ENCODE measurements at places on chromosomes 11 and 22.

- DNase-seq: peak; percentile 70
Measured at GRCh38 chr11:119584193-119585042, 144.6 kb downstream of the NECTIN1 start.

- no peak for DNase-seq
Measured at GRCh38 chr11:59708537-59708936, 5.1 kb downstream of the OR10V1 start.

DNA sequence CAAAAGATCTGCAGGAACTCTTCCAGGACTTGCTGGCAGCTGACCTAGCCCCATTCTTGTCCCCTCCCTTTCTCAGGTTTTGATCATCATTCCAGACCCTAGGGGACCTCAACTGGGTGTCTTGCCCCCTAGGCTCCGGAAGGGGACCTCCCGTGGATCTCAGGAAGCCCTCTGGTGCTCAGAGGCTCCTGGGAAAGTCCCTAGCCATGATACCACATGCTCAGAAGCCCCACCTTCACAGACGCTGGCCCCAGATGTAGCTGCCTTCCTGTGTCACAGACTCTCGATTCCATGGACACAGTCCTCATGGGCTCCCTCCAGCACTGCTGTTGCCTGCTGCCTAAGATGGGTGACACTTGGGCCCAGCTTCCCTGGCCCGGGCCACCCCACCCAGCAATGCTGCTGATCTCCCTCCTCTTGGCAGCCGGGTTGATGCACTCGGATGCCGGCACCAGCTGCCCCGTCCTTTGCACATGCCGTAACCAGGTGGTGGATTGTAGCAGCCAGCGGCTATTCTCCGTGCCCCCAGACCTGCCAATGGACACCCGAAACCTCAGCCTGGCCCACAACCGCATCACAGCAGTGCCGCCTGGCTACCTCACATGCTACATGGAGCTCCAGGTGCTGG, at the start of gene LRRC55:
Gene LRRC55, plus strand, starts transcription at position 276 of the 628 bp plus-strand sequence. Its CDS starts 70 bp downstream, at position 346.
- no peak for DNase-seq

DNA sequence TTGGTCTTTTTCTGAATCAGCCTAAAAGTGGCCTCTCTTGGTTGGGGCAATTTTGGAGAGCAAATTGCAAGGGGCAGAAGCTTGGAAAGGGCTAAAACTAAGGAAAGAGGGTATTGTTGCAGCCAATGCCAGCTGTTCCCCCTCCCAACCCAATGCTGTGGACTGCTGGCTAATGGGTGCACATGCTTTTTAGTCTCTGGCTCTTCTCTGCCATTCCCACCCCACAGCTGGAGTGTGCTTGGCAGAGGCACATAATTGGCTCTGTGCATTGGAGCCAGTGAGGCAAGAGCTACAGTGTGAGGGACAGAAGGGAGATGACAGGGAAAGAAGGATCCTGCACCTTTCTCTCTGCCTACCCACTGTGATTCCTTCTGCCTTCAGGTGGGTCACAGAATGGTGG, 140.0 kb downstream of the NECTIN1 start:
- DNase-seq: no peak

- DNase-seq: no peak
Measured at GRCh38 chr22:24542641-24543040, 12.3 kb downstream of the GUCD1 start.

GRCh38 chr22:31870890-31871289, 73.4 kb upstream of the YWHAH start:
- DNase-seq: no peak

DNA sequence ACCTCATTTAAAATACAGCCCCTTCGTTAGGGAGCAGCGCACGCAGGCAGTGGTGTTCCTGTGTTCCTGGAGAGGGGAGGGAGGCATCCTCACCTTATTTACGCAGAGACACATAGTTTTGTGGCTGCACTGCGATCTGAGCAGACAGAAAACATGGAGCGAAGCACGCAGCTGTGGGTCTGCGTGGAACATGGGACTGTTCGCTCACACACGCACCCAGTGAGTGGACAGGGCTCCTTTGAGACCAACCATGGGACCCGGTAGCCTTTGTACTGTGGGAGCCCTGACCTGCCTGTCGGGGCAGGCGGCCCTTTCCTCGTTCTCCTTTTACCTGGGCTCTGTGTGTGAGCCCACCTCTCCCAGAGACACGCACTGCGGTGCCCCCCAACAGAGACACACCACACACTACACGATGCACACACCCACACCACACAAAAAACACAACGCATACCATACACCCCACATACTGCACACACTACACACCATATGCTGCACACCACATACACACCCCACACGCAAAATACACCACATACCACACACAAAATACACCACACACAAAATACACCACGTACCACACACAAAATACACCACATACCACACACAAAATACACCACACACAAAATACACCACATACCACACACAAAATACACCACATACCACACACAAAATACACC, 1245.7 kb downstream of the BRD1 start:
- DNase-seq: peak; percentile 34

All from nephron progenitor cell (in vitro differentiated cells).